ENCODE measurements at places on chromosomes 5 and 9.

- no peak for DNase-seq
These were observed 106.8 kb upstream of the NREP start for GRCh38 chr5:111863801-111864200.

DNA sequence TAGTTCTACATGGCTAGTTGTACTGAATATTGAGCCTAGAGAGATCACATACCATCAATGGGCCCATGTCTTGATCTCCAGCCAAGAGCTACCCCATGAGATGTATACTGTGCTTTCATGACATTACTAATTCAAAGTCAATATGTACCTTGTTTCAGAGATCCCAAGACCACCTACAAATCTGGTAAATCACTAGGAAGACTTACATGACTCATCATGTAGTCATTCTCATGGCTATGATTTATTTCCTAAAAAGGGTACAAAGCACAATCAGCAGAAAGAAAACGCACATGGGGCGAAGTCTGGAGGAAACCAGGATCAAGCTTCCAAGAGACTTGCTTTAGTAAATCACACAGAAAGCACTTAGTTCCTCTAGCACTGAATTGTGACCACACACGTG is 103.0 kb downstream of the PCSK5 start:
- DNase-seq, result no peak

DNA sequence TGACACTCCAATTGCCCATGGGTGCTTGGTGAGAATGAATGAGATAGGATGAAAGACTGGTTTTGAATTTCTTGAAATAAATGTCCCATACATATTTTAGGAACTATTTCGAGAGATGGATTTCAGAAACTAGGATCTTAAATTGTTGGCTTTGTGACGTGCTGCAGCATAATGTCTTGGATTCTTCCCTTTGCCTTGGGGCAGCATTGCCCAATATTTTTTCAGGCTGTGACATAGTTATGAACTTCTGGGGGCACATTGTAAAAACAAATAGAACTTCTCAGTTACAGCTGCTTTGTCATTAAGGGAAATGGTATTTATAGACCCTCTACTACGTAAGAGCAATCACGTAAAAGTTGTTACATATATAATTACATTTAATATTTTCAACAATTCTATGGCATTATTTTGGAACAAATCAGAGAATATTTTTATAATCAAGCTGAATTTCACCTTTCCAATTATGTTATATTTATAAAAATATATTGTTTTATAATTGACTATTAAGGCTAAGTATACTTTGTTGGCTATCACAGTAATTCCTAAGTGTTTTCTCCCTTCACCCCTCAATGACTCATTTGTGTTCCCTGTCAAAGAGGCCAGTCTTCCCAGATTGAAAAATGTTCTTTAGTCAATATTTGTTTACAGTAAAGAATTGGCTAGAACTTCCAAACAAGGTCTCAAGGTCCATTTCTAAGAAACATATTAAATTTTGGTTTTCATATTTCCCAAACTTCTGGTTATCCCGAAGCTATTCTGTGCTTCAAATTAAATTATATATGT is 1388.3 kb upstream of the ACO1 start:
- DNase-seq, result no peak

DNA sequence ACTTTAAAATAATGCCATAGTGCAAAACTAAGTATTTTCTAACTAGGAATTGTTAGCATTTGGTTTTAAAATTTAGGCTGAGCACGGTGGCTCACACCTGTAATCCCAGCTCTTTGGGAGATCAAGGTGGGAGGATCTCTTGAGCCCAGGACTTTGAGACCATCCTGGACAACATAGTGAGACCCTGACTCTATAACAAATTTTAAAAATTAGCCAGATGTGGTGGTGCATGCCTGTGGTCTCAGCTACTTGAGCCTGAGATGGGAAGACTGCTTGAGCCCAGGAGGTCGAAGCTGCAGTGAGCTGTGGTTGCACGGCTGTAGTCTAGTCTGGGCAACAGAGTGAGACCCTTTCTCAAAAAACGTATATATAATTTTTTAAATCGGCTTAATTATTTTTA is 4.9 kb downstream of the OTULIN start:
- no peak for DNase-seq

DNA sequence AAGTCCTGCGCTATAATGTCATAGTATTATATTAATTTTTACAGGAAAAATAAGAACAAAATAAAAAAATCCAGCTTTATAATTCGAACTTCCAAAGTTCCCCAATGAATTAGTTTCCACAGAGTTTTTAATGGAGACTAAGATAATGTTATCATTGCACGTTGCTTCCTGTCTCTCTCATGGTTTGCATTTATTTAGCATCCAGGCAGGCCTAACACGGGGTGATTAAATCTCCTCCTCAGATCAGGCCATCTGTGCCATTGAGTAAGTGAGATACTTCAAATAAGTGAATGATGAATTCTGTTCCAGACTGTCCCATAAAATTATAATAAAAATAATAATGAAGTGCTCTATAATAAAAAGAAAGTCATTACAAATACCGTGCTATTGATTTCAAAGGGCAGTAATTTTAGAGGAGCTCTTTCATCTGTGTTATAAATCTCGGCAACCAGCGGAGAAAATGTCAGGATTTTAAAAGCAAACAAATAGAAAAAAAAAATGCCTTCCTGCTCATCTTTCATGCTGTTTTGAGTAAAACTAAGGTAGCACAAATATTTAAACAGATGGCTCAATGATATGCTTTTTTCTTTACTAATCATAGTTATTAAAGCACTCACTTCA is 570.6 kb upstream of the ZNF608 start:
- DNase-seq, result no peak

DNA sequence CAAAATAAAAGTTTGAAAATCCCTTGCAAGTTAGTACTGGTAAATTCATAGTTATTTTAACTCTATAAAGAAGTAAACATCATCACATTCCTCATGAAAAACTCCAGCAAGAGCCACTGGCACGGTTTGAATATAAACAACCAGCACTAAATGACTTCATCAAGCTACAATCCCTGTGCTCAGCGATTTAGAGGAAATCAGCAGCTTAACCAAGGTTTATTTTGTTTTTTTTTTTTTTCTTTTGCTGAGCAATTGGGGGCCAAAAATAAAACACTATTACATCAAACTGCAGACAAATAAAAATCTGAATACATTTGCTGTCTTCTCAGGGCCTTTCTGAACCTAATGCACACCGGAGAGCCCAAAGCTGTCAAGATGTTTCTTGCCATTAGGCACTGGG is 106.2 kb upstream of the SLC24A2 start:
- DNase-seq, result no peak

DNA sequence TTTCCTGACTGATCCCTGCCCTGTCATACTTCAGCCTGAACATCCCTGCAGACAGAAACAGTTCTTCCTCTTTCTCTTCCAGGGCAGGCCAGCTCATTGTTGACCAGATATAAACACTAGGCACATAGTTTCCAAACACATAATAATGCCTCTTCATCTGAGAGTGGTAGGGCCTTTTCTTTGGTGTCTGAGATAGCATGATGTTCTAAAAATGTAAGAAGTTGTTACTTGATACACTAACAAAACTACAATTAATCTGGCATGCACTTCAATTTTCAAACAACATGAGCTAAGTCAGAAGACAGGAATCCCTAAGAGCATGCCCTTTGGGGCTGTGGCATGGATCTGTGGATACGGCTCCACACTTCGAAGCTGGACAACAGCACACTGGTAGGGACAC is 246.6 kb downstream of the SPOCK1 start:
- no peak for DNase-seq

- no peak for DNase-seq
These were observed 276.0 kb upstream of the TMEM161B start for GRCh38 chr5:88544671-88545070.

- no peak for DNase-seq
These were observed 195.7 kb downstream of the NR3C1 start for GRCh38 chr5:143207563-143208364.

- DNase-seq, result no peak
These were observed 42.6 kb upstream of the NAA35 start for GRCh38 chr9:85898332-85898731.

GRCh38 chr5:149437391-149438040 is 58.4 kb upstream of the IL17B start:
- DNase-seq, result no peak

- DNase-seq, result no peak
These were observed 127.4 kb upstream of the TMEM161B start for GRCh38 chr5:88396000-88396535.

DNA sequence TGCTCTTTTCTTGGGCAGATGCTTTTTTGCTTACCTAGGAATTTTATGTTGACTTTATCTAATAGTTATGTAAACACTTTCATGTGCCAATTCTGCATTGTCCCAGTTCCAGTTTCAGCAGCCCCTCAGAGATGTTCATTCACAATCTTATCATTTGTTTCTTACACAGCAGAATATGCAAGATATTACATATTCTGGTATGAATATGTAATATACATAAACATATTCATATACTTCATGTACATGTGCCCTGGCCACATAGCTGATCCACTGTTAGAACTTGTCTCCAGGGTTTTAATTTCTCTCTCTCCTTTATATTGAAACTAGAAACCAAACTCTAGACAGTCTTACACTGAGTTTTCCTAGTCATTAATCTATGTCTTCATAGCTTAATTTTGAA is 90.2 kb upstream of the PARP8 start:
- no peak for DNase-seq

GRCh38 chr9:72949244-72949582 is 3.6 kb downstream of the ALDH1A1 start:
- DNase-seq, result no peak

GRCh38 chr5:67003935-67004729 is 192.5 kb downstream of the CD180 start:
- DNase-seq, result peak; percentile 86

- no peak for DNase-seq
These were observed 161.7 kb downstream of the GNA14 start for GRCh38 chr9:77486463-77486862.

GRCh38 chr5:66829358-66829674 is 233.1 kb downstream of the MAST4 start:
- DNase-seq, result no peak

- no peak for DNase-seq
These were observed 19.3 kb downstream of the ABHD17B start for GRCh38 chr9:71891557-71892189.

- DNase-seq, result no peak
These were observed 193.5 kb downstream of the CD180 start for GRCh38 chr5:67002832-67003684.

GRCh38 chr9:125842242-125842641 is 95.1 kb downstream of the PBX3 start:
- DNase-seq, result no peak

GRCh38 chr5:177453852-177454396 is 7.3 kb downstream of the PRR7 start:
- DNase-seq, result no peak

- no peak for DNase-seq
These were observed 158.6 kb upstream of the SHB start for GRCh38 chr9:38227656-38228055.

DNA sequence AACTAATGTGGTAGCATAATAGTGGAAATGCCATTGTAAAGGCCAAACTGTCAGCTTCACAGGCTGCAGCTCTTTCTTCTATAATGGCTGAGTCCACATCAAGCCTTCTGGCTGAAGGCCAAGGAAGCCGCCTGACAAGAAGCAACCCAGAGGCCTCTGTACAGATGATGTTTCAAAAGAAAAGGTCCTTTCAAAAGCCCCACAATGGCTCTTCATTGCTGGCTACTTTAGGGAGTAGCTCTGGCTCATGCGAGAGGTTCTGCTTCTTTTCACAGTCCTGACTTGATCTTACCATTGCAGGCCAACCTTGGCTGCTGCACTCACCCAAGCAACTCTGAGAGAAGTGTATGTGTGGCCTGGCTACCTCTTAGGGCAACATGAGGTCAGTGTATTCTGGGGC is 54.5 kb upstream of the EQTN start:
- DNase-seq, result no peak

- no peak for DNase-seq
These were observed 172.1 kb upstream of the GAS1 start for GRCh38 chr9:87119328-87119881.

DNA sequence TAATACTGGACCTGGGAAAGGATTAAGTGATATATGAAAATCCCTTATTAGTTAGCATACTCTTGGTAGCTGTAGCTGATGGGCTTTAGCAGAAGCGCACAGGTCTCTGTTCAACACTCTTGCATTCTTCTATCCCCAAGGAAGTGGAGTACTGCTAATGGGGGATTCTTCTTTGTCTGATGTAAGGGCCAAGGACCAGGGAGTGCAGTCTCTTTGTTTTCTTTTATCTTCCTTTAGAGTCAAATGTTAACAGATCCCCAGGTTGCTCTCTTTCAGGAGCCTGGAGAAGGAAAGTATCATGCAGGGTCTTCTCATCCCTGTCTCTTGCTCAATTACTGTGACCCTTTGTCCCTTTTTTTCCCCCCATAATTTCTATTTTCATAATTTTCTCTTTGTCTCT is 1146.9 kb upstream of the DMAC1 start:
- DNase-seq, result no peak

- DNase-seq, result peak; percentile 82
These were observed 117.2 kb downstream of the INVS start for GRCh38 chr9:100216178-100216787.

DNA sequence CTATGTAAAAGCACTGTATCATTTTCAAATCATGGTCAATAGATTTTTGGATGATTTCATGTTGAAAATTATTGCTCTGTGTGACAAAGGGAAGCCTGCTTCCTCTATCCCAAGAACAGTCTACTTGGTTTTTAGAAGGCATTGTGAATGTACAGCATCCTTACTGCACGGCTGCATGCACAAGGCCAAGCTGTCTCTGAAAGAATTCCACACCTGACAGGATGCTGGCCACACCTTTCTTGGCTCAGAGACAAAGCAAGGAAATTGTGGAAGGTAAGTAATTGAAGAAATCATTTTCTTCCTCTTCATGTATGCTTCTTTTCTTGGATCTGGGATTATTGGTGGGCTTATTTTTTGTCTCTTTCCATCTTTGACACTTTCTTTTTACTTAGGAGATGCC is 53.7 kb upstream of the VCAN start:
- no peak for DNase-seq

DNA sequence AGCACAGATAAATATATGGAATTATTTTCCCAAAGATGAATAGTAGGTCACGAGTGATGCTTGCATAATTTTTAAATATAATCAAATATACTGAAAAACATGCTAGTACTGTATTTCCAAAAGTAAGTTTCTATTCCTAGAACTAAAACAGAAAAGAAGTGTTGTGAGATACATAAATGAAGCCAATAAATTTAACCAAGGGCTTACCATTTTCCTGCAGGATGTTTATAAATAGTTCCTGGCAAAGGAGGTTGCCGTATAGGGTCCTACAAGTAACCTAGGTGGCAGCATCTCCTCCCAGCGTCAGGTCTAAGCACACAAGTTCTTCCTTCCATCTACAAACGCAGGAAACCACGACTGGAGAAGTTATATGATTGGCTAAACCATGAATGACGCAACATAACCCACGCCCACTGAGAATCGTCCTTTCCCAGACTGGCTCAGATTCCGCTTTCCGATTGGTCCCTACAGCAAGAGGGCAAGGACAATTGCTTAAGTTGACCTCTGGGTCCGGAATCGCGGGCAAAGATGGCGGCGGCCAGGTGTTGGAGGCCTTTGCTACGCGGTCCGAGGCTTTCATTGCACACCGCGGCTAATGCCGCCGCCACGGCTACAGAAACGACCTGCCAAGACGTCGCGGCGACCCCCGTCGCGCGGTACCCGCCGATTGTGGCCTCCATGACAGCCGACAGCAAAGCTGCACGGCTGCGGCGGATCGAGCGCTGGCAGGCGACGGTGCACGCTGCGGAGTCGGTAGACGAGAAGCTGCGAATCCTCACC is at the start of gene MRPS30:
Gene MRPS30, plus strand, starts transcription at position 513 of the 780 bp plus-strand sequence. Its CDS starts 16 bp downstream, at position 529.
- peak; percentile 67 for DNase-seq

GRCh38 chr5:137051161-137051560 is 448.0 kb downstream of the SPOCK1 start:
- DNase-seq, result no peak
